ENCODE measurements at places on chromosomes 2 and 18.

GRCh38 chr18:62521593-62521992 lies 1.2 kb upstream of the ZCCHC2 start:
- DNase-seq = no peak

- DNase-seq = peak; percentile 44
These were observed 30.1 kb upstream of the EPC2 start for GRCh38 chr2:148614322-148615049.

DNA sequence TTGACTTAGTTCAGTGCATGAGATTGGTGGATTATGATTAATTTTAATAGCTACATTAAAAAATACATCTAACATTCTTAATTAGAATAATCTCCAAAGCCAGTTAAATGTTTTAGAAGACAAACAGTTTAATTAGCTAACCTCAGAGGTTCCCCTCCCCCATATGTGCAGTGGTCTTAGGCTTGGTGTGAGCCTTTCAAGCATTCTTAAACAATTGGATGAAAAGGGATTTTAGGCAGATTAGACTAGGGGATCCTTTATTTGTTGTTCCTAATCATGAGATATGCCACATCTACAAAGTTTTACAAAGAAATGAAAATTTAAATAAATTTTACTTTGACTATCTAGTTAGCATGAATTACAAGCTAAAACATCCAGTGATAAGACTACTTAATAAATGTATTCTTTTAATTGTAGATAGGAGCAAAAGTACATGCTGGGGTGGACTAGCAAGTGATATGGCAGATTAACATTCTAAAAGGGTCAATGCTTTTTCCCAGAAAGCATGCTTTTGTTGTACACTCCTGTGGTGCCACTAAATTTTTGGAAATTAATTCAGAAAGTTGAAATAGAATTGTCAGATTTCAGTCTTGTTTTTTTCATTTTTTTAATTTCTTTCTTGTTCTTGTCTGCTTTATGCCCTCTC lies 42.7 kb upstream of the OTX1 start:
- DNase-seq = no peak

- DNase-seq = no peak
These were observed 260.3 kb downstream of the AFF3 start for GRCh38 chr2:99881901-99882591.

DNA sequence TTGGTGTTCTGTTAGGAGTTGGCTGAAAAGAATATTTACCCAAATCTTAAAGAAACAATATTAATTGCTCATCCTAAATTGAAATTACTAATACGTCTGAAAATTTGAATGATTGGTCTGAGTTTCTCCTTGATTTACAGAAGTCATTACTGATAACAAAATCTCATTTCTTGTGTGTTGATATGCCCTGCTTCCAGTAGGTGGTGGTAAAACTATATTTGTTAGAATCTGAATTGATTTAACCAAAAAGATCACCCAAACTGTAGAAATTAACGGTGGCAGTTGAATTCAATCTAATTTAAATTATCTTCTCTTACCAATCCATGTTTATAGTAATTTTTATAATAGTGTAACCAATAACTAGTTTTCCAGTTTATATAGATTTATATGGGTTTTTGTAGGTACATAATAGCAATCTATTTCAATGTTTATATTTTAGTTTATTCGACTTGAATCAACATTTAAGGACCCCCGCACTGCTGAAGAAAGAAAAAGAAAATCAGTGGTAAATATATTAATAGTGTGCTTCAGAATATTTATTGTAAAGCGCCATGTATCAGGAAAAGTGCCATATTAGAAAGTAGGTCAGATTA lies 38.3 kb downstream of the PAPOLG start:
- DNase-seq = no peak

DNA sequence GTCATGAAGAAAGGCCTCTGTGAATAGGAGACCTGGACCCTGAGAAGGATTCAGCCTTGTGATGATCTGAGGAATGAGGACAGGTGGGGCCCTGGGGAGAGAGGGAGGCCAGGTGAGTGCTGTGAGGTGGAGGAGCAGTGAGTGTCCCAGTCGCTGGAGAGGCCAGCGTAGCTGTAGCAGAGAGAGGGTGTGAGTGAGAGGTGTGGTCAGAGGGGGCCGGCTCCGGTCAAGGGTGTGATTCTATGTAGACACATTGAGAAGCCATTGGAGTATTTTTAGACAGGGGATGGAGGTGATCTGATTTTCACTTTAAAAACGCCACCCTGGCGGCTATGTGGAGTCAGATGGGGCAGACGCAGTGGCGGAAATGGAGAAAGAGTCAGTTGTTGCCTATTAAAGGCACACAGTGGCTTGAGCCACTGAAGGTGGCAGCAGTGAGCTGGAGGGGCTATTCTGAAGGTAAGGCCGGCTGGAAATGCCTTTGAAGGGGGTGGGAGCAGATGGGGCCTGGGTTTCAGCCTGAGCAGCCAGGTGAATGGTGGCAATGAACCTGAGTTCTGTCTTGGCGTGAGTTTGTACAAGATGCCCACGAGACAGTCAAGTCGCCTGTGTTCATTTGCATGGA lies 55.6 kb downstream of the GREB1 start:
- no peak for DNase-seq

- no peak for DNase-seq
These were observed 140.8 kb downstream of the MEIS1 start for GRCh38 chr2:66575625-66576310.

GRCh38 chr2:181072486-181073235 lies 92.3 kb downstream of the UBE2E3 start:
- no peak for DNase-seq

GRCh38 chr18:79814373-79814772 lies 16.6 kb downstream of the KCNG2 start:
- DNase-seq = no peak

- no peak for DNase-seq
These were observed 72.5 kb downstream of the DNMT3A start for GRCh38 chr2:25269233-25269632.

DNA sequence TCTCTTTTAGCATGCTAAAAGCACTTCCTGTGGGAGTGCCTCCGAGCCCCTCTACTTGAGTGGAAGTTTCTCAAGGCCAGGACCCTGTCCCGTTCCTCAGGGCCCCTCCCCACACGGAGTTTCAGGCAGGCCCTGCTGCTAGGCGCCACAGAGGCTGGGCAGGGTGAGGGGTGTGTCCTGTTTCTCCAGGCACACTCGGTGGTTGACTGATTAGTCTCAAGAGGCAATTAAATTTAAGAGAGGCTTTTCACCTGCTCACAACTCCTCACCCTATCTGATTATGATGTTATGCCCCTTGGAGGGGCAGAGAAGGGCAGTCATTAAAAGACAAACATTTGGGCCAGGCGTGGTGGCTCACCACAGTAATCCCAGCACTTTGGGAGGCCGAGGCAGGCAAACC lies 160.8 kb upstream of the HAAO start:
- DNase-seq = no peak

- no peak for DNase-seq
These were observed 309.8 kb downstream of the ERBB4 start for GRCh38 chr2:212228743-212229171.

- DNase-seq = no peak
These were observed 170.3 kb upstream of the VRK2 start for GRCh38 chr2:57876313-57876712.

- DNase-seq = no peak
These were observed 18.7 kb downstream of the SH3BP4 start for GRCh38 chr2:234970477-234970882.

GRCh38 chr2:108943751-108944150 lies 45.3 kb downstream of the EDAR start:
- DNase-seq = no peak

GRCh38 chr18:25279556-25279955 lies 72.4 kb downstream of the ZNF521 start:
- no peak for DNase-seq

GRCh38 chr2:49021271-49021670 lies 133.0 kb downstream of the FSHR start:
- DNase-seq = no peak

GRCh38 chr2:65920659-65921058 lies 488.3 kb upstream of the SPRED2 start:
- no peak for DNase-seq

DNA sequence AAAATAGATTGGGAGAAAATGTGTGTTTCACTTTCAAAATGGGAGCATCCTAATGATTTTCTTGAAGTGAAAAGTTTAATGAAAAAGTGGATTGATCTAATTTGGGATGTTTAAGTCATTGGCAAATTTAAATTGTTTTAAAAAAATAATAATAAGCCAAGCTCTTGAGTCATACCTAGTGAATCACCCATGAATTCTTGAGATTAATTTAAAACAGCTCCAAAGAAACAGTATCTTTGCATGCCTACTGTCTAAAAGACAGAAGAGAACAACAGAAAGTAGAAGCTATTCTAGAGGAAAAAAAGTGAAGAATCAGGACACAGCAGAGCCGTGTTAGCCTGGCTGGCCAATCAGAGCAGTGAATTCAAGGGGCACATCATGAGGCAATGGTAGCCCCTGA lies 7.7 kb downstream of the ACVR1C start:
- DNase-seq = no peak

- no peak for DNase-seq
These were observed 36.7 kb upstream of the SPAG16 start for GRCh38 chr2:213247566-213247965.

GRCh38 chr2:236946871-236947270 lies 138.8 kb upstream of the COPS8 start:
- no peak for DNase-seq

GRCh38 chr18:23673725-23674124 lies 11.0 kb upstream of the ANKRD29 start:
- no peak for DNase-seq

- no peak for DNase-seq
These were observed 124.8 kb upstream of the CXCR4 start for GRCh38 chr2:136242687-136243277.

DNA sequence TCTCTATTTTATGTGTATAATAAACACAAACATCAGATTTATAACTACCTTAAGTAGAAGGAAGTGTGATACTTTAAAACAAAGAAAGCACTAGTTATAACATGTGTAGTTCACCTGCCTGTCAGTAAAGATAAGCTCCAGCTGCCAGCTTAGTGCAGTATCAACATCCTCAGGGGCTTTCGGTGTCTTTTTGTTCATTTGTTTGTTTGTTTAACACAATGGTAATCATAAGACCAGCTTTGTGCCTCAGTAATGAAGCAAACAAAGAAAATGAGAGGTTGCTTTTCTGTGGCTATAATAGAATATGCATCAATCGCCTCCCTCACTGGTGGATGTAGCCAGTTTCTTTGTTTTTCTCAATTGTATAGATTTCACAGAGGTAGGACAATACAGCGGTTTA lies 1499.0 kb upstream of the TMEFF2 start:
- no peak for DNase-seq
